Activated CD4-positive, alpha-beta T cell treated with anti-CD3 and anti-CD28 coated beads, Interleukin-2, amount 10 ng/mL, durations not matched to agents 24 days and 14 days (primary cell): ENCODE measurements at places on chromosomes 1 and 21.

GRCh38 chr1:243273506-243273905 lies 17.7 kb downstream of the SDCCAG8 start:
- no peak for DNase-seq

DNA sequence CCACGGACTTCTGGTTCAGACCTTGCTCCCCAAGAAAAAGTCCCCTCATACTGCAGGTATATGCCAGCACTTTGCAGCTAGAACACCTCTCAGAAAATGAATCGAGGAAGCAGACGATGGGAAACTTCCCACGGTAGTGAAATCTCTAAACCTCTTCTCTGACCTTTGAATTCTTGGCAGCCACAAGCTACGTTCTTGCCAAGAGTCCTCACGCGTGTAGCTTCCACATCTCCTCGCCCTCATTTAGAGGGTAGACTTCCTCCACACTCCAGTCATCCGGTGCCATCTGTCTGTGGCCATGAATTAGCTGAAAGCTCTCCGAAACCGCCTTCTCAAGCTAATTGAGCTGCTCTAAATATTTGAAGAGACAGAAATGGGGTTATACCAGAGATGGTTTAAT lies 127.8 kb downstream of the RGS7 start:
- no peak for DNase-seq

DNA sequence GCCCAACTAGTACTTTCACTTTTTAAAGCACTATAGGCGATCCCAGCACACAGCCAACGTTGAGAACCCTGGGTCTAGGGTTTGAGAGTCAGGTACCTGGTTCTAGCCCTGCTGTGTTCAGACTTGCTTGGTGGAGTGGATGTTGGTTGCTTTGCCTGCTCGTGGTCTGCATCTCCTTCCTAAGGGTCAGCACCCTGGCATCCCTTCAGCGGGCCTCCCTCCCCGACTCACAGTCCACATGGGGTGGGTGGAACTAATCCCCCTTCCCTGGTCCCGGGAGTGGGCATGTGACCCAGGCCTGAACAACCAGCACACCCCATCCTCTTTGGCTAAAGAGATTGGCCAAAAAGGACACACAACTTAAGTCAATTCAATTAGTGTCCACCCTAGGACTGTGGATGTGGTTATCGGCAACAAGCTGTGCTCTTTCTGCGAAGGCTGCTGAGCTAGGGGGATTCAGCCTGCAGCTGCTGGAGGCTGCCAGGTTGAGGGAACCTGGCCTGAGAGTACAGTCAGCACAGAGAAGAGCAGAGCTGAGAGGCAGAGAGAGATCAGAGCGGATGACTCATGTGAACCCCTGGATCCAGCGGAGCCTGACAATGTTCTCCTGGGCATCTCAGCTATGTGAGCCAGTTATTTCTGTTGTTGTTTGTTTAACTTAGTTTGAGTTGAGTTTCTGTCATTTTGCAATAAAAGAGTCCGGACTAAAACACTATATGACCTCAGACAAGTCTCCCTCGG lies 138.9 kb downstream of the ACTL8 start:
- DNase-seq = no peak

DNA sequence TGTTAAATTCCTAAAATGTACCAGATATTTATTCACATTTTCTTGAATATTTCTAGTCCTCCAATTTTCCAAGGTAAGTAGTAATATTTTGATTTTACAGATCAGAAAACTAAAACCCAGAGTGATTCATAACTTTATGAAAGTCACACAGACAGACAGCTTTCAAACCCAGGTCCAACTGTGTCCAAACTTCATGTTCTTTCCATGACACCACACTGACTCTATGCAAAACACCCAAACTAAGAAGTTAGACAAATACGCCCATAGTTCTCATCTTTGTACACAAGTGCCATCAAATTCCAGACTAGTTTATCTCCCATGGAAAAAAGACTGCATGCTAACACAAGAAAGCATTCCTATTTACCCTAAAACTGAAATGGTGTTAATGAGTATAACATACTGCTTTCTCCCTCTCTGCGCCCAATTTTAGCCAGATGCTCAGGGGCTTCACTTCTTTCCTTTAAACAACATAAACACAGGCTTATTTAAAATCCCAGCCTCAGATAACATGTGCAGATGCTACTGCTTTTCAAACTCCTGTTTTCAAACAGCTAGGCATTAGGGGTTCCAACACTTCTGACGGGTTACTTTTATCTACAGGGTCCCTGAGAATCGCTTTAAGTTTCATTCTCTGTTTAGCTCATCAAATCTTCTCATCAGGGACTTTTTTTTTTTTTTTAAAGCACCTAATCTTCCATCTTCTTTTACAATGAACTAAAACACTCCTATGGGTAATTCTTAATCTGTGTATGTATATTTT lies 44.6 kb downstream of the WASF2 start:
- DNase-seq = peak; percentile 63

DNA sequence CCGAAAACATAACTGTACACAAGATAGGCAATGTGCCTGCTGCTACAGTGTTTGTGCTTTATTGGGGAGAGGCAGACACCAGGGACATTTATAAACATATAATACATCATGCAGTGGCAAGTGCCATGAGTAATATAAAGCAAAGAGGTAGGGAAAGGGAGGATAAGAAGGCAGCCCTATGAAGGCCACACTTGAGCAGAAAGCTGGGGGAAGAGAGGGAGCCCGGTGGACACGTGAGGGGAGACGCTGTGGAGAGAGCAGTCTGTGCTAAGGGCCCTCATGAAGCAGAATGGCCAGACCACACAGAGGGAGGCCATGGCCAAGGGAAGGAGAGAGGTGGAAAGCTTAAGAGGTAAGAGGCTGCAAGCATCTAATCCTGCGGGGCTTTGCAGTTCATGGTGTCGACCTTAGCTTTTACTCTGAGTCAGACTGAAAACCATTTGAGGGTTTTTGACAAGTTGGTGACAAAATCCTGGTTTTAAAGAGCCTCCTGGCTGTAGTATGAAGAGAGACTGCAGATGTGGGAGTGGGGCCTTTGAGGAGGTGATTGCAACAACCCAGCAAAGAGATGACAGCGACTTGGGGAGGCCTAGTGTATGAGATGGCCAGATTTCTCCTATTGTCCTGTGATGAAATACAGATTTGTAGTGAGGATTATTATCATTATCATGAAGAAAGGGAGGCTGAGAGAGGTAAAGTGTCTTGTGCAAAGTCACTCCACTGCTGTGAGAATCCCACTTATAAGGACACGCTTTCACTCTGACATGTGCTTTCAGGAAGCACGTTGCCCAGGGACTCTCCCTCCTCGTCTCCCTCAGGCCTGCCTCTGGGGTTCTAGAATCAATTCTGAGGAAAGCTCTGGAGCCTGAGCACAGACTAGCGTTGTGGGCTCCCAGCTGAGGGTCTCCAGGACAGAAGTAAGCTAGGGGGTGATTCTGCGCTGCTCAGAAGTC lies 192.9 kb downstream of the RHOU start:
- peak; percentile 62 for DNase-seq

GRCh38 chr1:239815074-239815473 lies 276.6 kb upstream of the FMN2 start:
- DNase-seq = no peak

DNA sequence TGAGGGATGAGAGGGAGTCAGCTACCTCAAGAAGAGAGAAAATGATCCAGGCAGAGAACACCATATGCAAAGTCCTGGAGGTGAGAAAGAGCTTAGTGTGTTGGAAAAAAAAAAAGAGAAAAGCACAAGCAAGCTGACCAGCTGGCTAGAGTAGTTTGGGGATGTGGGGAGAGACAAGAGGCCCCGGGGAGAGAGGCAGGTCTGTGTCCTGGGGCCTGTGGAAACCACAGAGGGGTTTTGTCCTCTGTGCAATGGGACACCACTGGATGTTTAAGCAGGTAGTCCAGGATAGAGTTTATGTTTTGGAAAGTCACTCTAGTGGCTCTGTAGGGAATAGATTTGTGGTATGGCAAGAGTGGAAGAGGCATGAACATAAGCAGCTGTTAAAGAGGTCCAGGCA lies 14.4 kb upstream of the CHI3L1 start:
- DNase-seq = no peak

DNA sequence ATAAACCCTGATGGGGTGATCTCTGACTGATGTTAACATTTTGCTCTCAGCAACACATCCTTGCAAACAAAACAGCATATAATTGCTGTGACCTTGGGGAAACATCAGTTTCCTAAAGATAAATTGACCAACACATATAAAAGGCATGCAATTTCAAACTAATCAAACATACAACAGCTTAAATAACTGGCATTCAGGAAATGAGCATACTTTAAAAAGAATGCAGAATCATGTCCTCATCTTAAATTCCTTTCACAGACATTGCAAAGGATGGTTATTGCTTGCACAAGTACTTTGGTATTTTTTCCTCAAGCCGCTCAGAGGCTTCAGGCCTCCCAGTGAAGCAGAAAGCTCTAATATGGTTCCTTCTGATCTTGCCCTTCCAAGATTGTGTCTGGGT lies 53.4 kb upstream of the RGS18 start:
- DNase-seq = no peak

- no peak for DNase-seq
Observed at GRCh38 chr1:92973203-92973897, 12.1 kb upstream of the DIPK1A start.

GRCh38 chr1:112509005-112509659 lies 367 bp downstream of the WNT2B start:
- peak; percentile 71 for DNase-seq

GRCh38 chr1:8512504-8512903 lies 194.6 kb downstream of the SLC45A1 start:
- peak; percentile 69 for DNase-seq

DNA sequence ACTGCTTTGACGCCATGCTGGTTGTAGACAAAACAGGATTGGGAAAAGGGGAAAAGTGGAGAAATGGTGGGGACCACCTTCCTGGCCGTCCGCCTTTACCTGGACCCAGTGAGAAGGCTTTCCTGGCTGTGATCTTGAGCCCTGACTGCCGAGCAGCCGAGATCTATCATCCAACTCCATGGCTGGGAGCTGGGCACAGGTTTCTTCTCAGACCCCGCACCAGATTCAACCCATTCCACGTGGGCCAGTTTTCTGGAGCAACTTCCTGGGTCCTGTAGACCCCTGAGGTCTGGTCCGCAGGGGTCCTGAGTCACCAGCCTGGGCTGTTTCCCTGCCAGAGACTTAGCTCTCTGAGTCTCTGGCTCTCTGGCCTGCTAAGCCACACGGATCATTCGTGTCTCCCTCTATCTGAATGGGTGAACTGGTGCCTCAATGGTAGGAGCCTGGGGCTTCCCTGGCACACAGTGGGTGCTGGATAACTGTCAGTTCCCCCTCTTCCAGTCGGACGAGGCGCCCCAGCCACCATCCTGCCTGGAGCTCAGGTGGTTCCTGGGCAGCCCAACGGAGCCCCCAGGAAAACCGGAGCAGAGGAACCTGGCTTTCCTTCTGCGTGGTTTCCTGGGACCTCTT lies 4.5 kb upstream of the NPHP4 start:
- DNase-seq = no peak

DNA sequence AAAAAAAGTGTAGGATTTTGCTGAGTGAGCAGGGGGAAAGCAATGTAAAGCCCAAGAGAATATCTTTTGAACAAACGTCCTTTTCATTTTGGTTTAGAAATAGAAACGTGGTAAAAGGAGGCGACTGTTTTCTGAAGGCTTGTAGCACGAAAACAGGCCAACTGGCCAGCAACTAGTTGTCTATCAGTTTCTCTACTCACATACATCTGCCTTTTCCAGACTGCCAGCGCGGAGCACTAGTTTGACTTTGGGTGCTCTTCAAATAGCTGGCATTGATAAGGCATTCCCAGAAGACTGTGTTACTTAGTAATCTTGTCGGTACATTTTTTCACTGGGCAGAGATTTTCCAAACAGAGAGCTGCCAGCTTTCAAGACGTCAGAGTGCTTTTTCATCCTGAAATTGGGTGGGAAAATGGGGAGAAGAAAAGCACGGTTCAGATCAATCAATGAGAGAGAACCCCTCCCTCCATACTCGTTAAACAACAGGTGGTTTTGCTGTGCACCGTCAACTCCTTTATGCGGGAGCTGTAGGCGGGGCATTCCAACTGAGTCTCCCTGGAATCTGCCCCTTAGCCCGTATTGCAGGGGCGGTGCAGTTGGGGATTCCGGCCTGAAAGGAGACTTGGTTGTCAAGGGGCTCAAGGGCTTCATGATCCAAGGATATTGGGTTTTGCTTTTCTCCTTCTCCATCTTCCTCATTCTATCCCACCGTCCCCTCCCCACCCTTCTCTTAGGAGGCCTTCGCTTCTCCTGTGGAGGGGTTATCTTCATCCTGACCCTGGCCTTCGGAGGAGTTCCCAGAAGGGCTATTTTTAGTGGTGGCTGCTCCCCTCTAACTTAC lies 884 bp upstream of the LRRC8C start:
- peak; percentile 65 for DNase-seq

DNA sequence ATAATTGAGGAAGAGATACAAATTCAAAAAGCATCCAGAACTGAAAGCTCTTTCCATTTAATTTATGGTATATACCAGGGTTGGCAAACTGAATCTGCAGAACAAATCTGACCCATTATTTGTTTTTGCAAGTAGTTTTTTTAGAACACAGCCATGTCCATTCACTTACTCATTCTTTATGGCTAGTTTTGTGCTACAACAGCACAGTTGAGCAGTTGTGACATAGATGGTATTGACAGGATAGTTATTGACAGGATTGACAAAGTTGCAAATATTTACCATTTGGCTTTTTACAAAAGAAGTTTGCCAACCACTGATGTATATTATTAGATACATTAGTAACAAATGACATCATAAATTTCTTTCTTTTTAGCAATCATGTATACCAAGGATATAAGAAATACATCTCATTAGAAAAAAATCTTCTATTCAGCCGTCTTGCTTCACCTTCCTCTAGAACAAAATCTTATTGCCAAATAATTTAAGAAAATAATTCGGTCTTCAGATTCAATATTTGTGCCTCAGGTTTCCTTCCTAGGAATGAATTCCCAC lies 9.4 kb downstream of the ADAMTS1 start:
- DNase-seq = no peak

- DNase-seq = peak; percentile 71
Observed at GRCh38 chr1:207910591-207911354, at the start of gene CD34. CD34 (minus strand) TSS chr1:207911125; CDS start chr1:207911080, 45 bp downstream.

- no peak for DNase-seq
Observed at GRCh38 chr1:90876101-90876500, 145.7 kb downstream of the ZNF644 start.

- DNase-seq = no peak
Observed at GRCh38 chr1:87986130-87986866, 657.6 kb downstream of the LMO4 start.

DNA sequence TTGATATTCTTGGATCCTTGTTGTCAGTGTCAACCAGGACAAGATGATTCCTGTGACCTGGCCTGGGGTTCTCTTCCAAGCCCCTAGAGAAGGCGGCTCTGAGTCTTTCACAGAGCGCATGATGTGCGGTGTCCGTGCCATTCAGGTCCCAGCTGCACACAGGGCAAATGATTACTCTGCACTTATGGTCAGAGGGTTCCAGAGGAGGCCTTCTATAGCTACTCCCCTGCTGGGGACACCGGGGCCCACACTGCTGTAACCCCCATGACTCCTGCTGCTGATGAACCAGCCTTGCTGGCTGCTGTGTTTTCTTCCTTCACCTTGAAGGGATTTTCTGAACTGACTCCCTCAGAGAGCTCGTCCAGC lies 1.5 kb downstream of the PTGFRN start:
- DNase-seq = no peak

- no peak for DNase-seq
Observed at GRCh38 chr1:80917225-80917624, 883.5 kb upstream of the ADGRL2 start.
